ENCODE measurements at places on chromosomes 1 and 21. TPM values are rescaled to one million over a fixed set of nuclear protein-coding genes. Genes with fewer than 3 reads are reported as not detected.

The FOXJ3 gene
- 19.2 TPM for polyA plus RNA-seq

The C1orf87 gene
- not detected for polyA plus RNA-seq

The C1orf53 gene
- polyA plus RNA-seq = 4.1 TPM

The CCDC181 gene
- polyA plus RNA-seq = 0.42 TPM

The IGSF9 gene
- not detected for polyA plus RNA-seq

The CD244 gene
- 0.22 TPM for polyA plus RNA-seq

The PRKACB gene
- 19.9 TPM for polyA plus RNA-seq

The GBP6 gene
- polyA plus RNA-seq = 0.03 TPM

DNA sequence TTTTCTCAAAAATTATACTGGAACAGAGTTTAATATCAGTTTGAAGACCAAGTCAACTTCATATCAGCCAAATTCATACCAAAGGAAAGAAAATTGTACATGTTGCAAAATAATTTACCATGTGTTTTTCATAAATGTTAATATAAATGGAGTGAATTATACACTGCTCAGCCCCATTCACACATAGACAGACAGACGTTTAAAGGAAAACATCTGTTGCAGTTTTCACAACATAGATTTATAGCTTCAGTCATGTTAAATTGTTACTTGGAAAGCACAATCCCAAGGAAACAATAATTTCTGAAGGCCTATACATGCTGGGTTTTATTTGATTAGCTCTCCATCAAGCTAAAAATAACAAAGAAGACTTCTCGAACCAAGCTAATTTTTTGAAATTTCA is 27.8 kb upstream of the HYI start:
- no peak overlapping the region for H3K4me3 ChIP-seq
- no peaks in the 10 kb centered on the region for H3K4me1 ChIP-seq
- H3K27me3 ChIP-seq = no peaks in the 10 kb centered on the region

DNA sequence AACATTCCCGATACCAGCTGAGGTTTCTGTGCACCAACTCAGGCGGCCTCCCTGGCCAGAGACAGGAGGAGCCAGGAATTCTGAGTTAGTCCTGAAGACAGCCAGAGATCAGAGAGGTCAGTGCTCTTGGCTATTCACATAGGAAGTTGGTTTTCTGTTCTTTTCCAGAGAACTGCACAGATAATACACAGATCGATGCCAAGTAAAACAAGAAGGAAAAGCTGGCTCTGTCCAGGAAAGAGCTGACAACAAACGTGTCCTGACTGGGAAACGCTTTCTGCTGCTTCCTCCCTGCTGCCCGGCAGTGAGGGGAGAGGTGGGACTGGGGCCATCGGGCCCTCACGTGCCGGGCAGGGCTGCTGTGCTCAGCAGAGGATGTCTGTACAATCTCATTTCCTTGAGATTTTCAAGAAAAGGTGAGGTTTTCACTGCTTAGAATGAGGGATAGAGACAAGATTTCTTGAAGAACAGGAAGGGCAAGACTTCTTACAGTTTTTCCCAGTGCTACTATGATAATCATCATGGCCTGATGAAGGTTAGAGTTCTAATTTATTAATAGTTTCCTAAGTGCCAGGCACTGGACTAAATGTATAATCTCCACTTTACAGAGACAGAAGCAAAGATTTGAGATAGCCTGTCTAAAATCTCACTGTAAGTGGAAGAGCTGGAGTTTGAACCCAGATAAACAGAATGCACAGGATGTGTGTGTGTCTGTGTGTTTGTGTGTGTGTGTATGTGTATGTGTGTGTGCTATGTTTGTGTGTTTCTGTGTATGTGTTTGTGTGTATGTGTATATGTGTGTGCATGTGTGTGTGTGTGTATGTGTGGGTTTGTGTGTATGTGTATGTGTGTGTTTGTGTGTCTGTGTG is 211.0 kb upstream of the RAB4A start:
- no peak overlapping the region for H3K4me3 ChIP-seq
- H3K36me3 ChIP-seq = no peaks in the 10 kb centered on the region
- H3K27me3 ChIP-seq = no peaks in the 10 kb centered on the region
- DNase-seq = peak; percentile 59

DNA sequence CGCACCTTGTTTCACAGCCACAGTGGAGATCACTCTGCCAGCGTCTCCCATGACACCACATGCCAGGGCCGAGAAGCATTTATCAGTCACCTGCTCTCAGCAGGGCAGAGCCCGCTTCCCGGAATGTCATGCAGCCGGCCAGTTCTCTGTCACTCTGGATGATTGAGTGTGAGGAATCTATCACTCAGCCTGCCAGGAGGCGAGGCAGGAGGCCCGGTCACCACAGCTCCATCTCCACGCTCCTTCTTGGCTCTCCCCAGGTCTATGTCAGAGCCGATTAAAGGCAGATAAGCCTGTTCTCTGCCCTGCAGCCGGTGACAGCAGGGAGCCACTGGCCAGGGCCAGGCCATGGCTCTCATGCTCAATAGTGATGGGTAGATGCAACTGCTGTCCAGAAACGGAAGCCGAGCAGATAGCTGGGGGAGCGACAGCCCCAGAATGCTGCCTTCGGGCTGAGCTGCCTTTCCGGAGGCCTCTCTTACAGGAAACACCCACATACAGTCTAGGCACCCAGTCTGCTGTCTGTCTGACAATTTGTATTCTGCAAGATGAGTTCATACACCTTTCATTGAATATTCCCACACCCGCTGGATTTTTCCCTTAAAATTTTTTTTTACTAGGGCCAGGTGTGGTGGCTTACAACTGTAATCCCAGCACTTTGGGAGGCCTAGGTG is 64.1 kb downstream of the ACTL8 start:
- H3K36me3 ChIP-seq = no peaks in the 10 kb centered on the region
- H3K4me1 ChIP-seq = no peaks in the 10 kb centered on the region

DNA sequence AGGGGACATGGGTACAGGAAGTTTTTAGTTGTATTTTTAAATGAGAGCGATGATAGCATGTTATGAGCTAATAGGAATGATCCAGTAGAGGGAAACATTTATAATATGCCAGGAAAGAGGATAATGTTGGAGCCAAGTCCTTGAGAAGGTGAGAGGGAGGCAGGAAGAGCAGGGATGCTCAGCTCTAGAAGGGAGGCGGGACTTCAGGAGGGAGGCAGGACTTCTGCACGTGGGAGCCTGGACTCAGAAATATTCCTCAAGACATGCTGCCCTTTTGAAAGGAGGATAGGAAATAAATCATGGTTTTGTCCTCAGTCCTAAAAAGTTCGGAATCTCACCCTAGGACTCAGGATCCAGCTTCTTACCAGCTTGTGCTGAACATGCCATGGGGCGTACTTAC is 5.9 kb downstream of the ADARB1 start:
- H3K27ac ChIP-seq = no peak overlapping the region
- no peak overlapping the region for H3K4me3 ChIP-seq
- no peaks in the 10 kb centered on the region for H3K27me3 ChIP-seq
- no peak for DNase-seq
- peaks cover 6% of the 10 kb centered on the region for H3K4me1 ChIP-seq
- H3K36me3 ChIP-seq = no peaks in the 10 kb centered on the region

- peak overlapping the region; percentile 81 for H3K27ac ChIP-seq
- DNase-seq = peak; percentile 46
- no peaks in the 10 kb centered on the region for H3K27me3 ChIP-seq
- H3K36me3 ChIP-seq = no peaks in the 10 kb centered on the region
Measured at GRCh38 chr1:19644681-19645410, 735 bp downstream of the NBL1 start.

GRCh38 chr1:3227351-3227704 is 158.3 kb downstream of the PRDM16 start:
- DNase-seq = no peak
- H3K27me3 ChIP-seq = peaks cover 5% of the 10 kb centered on the region
- no peak overlapping the region for H3K27ac ChIP-seq
- no peak overlapping the region for H3K4me3 ChIP-seq
- no peaks in the 10 kb centered on the region for H3K4me1 ChIP-seq

DNA sequence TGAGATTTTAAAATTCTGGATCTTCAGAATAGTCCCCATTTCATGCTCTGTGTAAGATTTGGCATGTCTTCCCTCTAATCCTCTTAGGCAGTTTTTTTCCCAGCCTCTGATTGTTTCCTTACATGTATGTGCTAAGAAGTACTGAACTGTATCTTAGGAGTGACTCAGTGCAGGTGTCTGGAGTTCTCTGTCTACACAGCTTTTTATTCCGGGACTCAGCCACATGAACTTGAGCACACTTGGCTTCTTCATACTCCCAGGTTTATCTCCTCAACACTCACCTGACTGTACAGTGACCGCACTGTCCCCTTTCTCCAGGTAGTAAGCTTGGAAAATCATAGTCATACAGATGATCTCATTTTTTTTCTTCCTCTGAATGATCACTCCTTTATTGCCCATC is 50.7 kb downstream of the SYT14 start:
- H3K27ac ChIP-seq = no peak overlapping the region
- H3K36me3 ChIP-seq = no peaks in the 10 kb centered on the region
- no peak overlapping the region for H3K4me3 ChIP-seq
- H3K27me3 ChIP-seq = peaks cover 17% of the 10 kb centered on the region
- no peak for DNase-seq

- H3K27ac ChIP-seq = no peak overlapping the region
- no peaks in the 10 kb centered on the region for H3K4me1 ChIP-seq
- H3K4me3 ChIP-seq = no peak overlapping the region
- no peak for DNase-seq
Measured at GRCh38 chr1:242454262-242455051, 70.0 kb downstream of the PLD5 start.

DNA sequence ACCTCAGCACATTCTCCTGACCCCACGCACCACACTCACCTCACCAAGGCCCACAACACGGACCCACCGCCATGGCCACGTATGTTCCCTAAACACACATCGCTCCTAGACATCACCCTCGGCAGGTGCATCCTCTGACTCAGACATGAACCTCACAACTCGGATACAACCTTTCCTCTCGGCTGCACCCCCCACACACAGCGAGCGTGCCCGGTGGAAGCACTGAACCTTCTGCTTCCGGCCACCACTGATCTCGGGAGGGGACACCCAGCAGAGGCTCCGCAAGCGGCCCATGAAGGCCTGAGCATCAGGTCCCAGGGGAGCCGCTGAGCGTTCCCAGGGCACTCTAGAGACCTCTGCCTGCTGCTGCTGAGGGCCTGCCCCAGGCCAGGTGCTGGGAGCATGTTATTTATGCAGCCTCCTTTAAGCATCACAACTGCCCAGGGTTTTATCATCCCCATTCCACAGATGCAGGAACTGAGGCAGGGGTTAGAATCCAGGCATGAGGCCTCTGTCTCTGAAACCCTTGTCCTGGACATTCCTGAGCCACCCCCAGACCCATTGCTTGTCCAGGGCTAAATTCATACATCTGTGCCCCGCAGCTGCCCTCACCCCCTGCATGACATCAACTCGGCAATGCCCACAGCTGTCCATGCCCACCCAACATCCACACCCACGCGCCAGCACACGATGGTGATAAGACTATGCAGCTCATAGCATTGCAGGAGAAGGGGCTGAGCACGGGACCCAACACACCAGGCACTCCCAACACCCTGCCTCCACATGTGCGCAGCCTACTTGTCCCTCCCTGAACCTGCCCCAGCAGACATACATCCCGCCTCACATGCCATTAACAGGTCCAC is 27.0 kb downstream of the SDC3 start:
- H3K27ac ChIP-seq = no peak overlapping the region
- no peak for DNase-seq
- H3K4me1 ChIP-seq = peaks cover 44% of the 10 kb centered on the region
- peaks cover under 1% of the 10 kb centered on the region for H3K36me3 ChIP-seq

- H3K4me1 ChIP-seq = no peaks in the 10 kb centered on the region
- no peak overlapping the region for H3K27ac ChIP-seq
- no peaks in the 10 kb centered on the region for H3K27me3 ChIP-seq
- no peak for DNase-seq
Measured at GRCh38 chr1:24463776-24464735, 38.6 kb upstream of the RCAN3 start.

DNA sequence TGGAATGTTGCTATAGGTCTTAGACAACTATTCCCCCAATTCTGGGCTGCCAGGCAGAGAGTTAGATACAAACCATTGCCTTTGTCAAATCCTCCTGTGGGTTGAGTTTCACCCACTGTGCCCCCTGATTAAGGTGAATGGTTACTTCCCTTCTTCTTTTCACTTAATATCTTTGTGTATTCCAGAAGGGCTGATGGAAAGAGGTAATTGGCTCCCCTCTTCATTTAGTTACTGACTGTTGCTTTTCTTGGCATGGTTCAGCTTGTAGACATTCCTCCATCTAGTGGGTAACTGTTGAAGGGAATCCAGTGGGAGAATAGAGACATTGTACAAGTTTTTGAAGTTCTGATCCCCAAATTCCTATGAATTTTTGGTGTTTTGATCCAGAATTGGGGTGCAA is 43.8 kb upstream of the MACF1 start:
- H3K4me1 ChIP-seq = peaks cover 4% of the 10 kb centered on the region
- no peak overlapping the region for H3K4me3 ChIP-seq

- no peaks in the 10 kb centered on the region for H3K27me3 ChIP-seq
- H3K36me3 ChIP-seq = no peaks in the 10 kb centered on the region
- peaks cover 17% of the 10 kb centered on the region for H3K4me1 ChIP-seq
- H3K27ac ChIP-seq = no peak overlapping the region
- no peak for DNase-seq
- no peak overlapping the region for H3K4me3 ChIP-seq
Measured at GRCh38 chr21:45845063-45845769, 136.4 kb upstream of the COL6A1 start.

DNA sequence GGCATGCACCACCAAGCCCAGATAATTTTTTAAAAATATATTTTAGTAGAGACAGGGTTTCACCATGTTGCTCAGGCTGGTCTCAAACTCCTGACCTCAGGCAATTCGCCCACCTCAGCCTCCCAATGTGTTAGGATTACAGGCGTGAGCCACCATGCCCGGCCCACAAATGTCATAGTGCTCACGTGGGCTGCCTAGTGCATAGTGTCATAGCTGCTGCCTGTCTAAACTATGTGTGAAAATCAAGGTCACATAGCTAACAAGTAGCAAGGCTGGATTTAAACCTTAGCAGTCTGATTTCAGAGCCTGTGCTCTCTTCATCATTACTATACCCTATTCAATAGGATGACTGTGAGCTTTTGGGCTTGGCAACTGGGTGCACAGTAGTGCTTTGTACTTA is 10.3 kb downstream of the C1orf141 start:
- H3K27me3 ChIP-seq = no peaks in the 10 kb centered on the region
- H3K4me1 ChIP-seq = no peaks in the 10 kb centered on the region
- no peak for DNase-seq
- H3K27ac ChIP-seq = no peak overlapping the region
- no peaks in the 10 kb centered on the region for H3K36me3 ChIP-seq

- H3K36me3 ChIP-seq = peaks cover 16% of the 10 kb centered on the region
- no peak for DNase-seq
- peaks cover 13% of the 10 kb centered on the region for H3K4me1 ChIP-seq
- H3K4me3 ChIP-seq = peak overlapping the region; percentile 97
- no peak overlapping the region for H3K27ac ChIP-seq
Measured at GRCh38 chr1:40256401-40257084, 1.5 kb upstream of the ZMPSTE24 start.

DNA sequence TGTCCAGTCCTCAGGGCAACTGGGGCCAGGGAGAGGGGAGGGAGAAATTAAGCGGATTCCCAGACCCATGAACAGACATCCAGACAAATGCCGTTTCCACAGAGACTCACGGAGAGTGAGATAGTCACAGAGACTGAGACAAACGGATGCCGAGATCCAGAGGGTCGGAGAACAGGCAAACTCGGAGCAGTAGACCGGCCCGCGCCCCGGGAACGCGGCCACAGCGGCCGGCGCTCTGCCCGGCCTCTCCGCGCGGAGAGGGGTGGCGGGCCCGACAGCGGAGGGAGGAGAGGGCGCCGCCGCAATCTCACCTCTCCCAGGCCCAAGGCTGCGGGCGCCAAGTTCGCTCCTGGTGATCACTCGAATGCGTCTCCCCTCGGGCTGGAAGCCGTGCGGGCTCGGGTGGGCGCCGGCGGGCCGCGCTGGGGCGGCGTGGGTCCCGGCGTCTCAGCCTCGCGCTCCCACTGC is 831 bp upstream of the FOXD2 start:
- H3K36me3 ChIP-seq = no peaks in the 10 kb centered on the region
- no peak for DNase-seq
- H3K27me3 ChIP-seq = peaks cover 86% of the 10 kb centered on the region
- peak overlapping the region; percentile 67 for H3K27ac ChIP-seq
